Substantia nigra (tissue), 51 donors: ENCODE measurements at places on chromosomes 4 and X.

- no peak for DNase-seq
These were observed 67.8 kb downstream of the HOPX start for GRCh38 chr4:56613101-56613862.

DNA sequence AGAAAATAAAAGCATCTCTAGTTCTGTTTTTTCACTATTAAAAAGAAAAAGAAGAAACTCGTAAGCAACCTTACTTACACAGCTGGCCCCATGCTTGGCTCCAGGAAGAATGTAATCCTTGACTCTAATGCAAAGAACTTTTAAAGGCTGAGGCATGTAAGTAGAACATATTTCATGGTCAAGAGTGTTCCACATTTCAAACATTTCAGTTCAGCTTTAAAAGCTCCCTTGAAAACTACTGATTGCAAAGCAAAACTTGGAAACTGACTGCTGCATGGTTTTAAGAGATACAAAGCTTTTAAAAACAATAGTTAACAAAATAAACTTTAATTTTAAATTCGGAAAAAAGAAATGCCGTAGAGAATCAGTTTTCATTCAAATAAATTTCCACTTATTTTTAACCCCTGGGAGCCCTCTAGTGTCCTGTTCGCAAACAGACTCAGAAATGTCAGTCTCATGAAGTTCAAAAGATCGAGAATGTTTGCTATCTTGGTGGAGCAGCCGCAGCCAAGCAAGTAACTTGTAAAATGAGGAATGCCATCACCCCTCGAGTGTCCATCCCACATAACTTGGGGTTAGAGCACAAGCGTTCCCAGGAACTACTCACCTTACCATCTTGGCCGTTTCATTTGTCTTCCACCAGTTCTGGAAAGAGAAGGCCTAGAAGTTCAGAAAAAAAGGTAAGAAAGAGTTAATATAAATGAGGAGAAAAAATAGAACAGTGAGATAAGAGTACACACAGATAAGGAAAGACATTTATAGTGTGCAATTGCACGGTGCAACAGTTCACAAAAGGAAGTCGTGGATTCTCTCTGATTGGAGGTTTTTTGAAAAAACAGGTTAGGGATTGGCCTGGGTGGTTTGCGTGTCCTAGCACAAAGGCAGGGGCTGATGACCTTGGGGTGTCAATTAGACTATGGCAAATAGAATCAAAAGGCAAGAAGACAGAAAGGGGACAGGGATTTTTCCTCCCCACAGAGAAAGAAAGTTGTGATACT lies at the start of gene GASK1B:
Gene GASK1B (minus strand): TSS at position 765 of the 998 bp plus-strand sequence. CDS start 1,650 bp downstream, outside the sequence.
- DNase-seq, result peak; percentile 24

DNA sequence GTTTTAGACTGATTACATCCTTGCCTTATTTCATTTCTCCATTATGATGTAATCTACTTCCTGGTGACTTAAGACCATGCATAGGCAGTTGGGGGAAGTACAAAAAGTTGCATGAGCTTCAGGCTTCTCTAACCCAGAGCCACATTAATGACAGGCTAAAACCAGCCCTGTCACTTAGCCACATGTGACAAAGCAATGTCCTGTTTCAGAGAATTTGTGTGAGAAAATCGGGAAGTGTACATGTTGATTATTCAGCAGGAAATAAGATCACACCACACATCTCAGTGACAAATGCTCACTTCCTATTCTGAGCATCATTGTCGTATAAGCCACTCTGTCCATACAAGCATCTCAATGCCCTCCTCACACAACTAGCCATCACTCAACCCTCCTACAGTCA lies 98.5 kb upstream of the MAGEB16 start:
- no peak for DNase-seq

DNA sequence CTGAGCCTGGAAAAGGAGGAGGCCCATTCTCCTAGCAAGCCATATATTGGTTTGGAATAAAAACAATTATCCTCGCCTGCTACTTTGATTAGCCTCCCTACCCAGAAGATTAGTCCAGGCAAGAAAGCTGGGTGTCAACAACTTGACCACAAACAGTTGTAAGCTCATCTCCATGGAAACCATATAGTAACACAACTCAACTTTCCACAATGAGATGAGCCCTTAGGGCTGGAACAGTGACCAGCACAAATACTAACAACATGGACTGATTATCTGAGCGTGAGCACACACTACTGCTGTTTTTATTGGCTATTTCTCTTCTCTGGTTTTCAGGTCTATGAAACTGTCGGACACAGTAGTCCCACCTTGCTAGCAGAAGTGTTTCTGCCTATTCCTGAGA lies 80.8 kb downstream of the CC2D2A start:
- no peak for DNase-seq

DNA sequence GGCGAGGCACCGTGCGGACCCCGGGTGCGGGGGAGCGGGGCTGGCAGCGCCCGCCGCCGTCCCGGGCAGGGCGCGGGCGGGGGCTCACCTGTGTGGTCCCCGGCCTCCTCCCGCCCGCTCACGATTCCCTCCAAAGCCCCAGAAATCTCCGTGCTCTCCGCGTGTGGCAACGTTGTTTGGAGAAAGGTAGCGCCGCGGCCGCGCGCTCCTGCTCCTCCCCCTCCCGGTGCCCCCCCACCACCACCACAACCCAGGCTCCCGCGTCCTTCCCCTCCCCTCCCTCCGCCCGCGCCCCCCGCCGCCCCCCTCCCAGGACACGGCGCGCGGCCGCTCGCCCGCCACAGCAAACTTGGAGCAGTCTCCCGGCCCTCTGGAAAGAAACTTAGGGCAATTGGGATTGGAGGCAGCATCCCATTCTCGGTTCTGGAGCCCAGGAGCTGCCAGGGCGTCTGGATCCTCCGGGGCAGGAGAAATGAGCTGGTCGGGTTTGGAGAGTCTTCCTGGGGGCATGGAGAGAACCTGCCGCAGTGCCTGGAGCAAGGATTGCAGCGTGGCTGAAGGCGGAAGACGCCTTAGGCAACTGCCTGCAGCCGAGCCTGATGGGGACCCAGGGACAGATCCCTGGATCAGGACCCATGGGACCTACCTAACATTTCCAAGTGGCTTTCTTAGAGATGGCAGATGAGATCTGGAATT lies 855 bp downstream of the KLF3 start:
- DNase-seq, result peak; percentile 69

DNA sequence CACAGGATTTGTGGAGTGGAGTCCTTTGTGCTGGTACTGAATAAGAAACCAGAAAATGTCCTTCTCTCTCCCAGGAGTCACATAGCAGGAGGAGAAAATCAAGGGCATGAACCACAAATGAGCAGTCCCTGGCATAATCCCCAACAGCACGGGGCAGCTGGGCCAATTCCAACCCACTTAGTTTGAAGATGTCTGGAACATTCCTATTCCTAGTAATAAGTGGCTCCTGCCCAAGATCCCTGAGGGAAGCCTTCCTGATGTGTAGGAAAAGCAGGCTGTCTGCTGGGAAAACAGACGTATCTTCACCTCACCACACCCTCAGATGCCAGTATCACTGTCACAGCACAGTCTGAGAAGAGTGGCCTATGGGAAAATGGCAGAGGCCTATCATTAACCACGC lies 182.8 kb upstream of the MAP3K15 start:
- DNase-seq, result no peak

- DNase-seq, result no peak
These were observed 1794.9 kb upstream of the TENM3 start for GRCh38 chr4:180448306-180448705.

- no peak for DNase-seq
These were observed 79.4 kb downstream of the FAM53A start for GRCh38 chr4:1604706-1605205.

DNA sequence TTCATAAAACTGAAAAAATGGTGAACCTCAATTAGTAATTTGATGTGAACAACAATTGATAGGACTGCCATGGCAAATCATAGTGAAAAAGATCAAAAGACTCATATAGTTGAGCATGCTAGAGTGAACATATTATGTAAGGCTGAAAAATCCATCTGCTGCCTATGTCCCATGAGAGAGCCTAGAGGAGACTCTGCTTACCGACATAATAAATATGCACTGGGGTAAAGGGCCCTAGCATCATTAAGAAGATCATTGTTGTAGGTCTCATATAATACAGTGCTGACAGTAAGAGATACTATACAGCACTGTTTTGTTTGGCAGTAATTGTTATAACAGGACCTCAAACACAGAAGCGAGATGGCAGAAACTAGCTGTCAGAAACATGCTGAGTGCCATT lies 229.0 kb downstream of the PABPC4L start:
- no peak for DNase-seq

DNA sequence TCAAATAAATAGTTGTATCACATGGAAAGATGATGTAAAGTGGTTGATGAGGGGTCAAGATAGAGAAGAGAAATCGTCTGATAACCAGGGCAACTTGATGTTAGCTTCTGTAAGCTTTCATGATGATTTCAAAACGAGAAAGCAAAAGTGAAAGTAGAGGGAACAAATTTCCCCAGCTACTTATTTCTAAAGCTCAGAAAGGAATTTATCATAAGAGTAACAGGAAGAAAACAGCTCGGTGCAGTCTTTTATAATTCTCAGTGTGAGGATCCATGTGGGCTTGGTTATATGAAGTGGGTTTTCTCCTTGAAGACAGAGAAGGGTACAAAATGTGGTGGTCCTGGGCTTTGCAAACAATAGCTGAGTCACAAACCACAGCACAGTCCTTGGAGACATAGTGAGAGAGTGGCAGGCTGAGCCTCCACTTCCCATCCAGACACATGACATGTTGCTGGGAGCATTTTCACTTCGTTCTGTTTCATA lies 32.1 kb upstream of the GLRA2 start:
- DNase-seq, result no peak

GRCh38 chr4:113584407-113585150 lies 177.0 kb downstream of the CAMK2D start:
- DNase-seq, result no peak

DNA sequence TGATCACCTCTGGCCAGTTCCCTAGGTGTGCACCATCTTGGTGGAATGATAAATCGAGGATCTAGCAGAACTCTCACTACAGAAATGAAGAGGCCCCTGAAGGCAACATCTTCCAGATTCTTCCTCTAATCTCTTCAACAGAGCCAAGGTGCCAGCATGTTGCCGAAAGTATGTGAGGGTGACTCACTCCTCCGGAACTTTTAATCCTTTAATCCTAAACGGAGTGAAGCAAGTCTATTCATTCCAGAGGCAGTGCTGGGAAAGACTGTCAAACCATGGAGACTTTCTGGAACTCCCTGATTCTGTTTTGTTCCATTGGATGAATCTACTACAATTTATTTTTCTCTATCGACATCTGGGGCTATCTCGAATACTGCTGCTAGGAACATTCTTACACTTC lies 68.7 kb downstream of the SUPT20HL2 start:
- DNase-seq, result no peak

- no peak for DNase-seq
These were observed 22.1 kb downstream of the STAP1 start for GRCh38 chr4:67580577-67580976.

- no peak for DNase-seq
These were observed 596.4 kb downstream of the MID1IP1 start for GRCh38 chrX:39397561-39398199.

DNA sequence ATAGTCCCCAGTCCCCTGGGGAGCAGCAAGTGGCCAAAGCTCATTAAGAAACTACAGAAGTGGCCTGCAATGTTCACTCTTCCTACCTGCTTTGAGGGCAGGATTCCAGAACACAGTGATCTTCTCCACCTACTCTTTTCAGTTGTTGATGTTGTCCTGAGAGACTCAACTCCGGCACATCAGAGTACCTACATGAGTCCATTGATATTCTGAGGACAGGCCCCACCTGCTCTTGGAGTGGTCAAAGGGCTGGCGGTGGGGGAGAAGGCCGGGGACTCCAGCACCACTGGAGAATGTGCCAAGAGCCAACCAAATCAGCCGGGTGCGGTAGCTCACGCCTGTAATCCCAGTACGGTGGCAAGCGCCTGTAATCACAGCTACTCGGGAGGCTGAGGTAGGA lies 29.8 kb upstream of the DDX3X start:
- no peak for DNase-seq

GRCh38 chr4:74522251-74522991 lies 77.5 kb downstream of the AREG start:
- no peak for DNase-seq

GRCh38 chrX:106404512-106404911 lies 207.3 kb upstream of the RADX start:
- no peak for DNase-seq

GRCh38 chr4:94534401-94535312 lies 82.9 kb downstream of the PDLIM5 start:
- DNase-seq, result no peak

- DNase-seq, result no peak
These were observed 70.8 kb upstream of the PTPN13 start for GRCh38 chr4:86523333-86523732.

GRCh38 chrX:42752730-42753129 lies 25.2 kb downstream of the PPP1R2C start:
- no peak for DNase-seq

GRCh38 chr4:182604161-182604622 lies 313.0 kb downstream of the DCTD start:
- DNase-seq, result no peak

- DNase-seq, result no peak
These were observed 293.7 kb downstream of the PCDH18 start for GRCh38 chr4:137238456-137239162.

GRCh38 chr4:55397126-55397436 lies 1.3 kb downstream of the TMEM165 start:
- no peak for DNase-seq

GRCh38 chr4:74950882-74951281 lies 18.0 kb downstream of the PARM1 start:
- no peak for DNase-seq

- DNase-seq, result no peak
These were observed 3.6 kb upstream of the PDE5A start for GRCh38 chr4:119632216-119632615.

GRCh38 chr4:13540446-13541175 lies 3.7 kb downstream of the NKX3-2 start:
- no peak for DNase-seq

GRCh38 chrX:120439921-120440320 lies 29.2 kb downstream of the LAMP2 start:
- DNase-seq, result no peak

DNA sequence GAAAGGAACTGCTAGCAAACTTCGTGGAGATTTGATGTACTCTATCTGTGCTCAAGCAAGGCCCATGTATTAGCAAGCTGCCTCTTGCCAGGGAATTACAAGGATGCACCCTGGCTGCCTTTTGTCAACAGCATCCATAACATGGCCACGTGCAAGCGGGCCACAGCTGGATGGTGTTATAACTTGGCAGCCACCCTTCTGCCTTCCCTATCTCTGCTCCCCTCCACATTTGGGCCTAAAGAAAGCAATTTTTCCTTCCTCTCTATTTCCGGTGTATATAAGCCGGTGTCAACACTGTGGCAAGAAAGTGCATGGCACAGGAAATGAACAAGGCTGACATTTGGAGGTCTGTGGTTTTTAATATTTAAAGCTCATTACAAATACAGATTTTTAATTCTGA lies 94.8 kb downstream of the CLNK start:
- no peak for DNase-seq

- DNase-seq, result no peak
These were observed 36.5 kb downstream of the ERVMER34-1 start for GRCh38 chr4:52714597-52715254.

- no peak for DNase-seq
These were observed 45.9 kb upstream of the DRD5 start for GRCh38 chr4:9735515-9735914.

GRCh38 chr4:57074744-57075143 lies 35.4 kb downstream of the IGFBP7 start:
- no peak for DNase-seq
